Stimulated activated CD8-positive, alpha-beta memory T cell treated with anti-CD3 and anti-CD28 coated beads, Interleukin-4, amount 100 ng/mL, for 48 hours (primary cell): ENCODE measurements at places on chromosomes 7 and 10.

DNA sequence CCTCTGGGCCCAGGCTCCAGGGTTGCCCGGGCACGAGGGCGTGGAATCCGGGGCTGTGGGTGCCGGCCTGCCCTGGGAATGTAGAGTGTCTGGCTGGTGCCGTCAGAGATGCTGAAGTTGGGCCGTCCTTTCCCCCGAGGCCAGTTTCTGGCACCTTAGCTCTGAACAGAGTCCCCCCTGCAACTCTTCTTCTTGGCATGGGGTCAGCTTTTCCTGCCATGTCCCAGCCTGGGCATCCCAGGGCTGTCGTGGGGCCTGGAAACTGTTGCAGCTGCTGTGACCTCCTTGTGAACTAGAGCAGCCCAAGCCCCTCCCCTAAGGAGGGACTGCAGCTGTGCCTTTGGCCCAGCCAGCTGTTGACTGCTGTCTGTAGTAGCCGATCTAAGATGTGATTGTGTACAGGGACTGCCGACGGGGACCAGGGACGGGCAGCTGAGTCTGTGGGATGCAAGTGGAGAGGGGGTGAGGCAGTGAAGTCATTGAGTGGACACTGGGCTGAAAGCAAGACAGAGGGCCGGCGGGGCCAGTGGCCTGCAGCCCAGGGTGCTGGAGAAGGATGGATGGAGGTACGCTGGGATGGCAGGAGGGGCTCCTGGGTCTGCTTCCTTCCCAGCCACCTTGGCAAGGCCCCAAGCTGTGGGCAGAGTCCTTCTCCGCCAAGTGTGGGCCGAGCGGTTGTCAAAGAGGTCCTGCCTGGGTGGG is 35.8 kb downstream of the GBX1 start:
- DNase-seq: no peak

DNA sequence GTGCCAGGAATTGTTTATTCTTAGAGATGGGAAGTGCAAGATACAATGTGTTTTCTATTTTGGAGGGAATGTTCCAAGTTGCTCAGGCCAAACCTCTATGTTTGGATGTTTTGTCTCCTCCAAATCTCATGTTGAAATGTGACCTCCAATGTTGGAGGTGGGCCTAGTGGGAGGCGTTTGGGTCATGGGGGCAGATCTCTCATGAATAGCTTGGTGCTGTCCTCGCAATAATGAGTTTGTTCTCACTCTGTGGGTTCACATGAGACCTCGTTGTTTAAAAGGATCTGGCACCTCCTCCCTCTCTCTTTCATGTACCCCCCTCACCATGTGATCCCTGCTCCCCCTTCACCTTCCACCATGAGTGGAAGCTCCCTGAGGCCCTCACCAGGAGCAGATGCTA is 8.3 kb upstream of the GDF10 start:
- no peak for DNase-seq

DNA sequence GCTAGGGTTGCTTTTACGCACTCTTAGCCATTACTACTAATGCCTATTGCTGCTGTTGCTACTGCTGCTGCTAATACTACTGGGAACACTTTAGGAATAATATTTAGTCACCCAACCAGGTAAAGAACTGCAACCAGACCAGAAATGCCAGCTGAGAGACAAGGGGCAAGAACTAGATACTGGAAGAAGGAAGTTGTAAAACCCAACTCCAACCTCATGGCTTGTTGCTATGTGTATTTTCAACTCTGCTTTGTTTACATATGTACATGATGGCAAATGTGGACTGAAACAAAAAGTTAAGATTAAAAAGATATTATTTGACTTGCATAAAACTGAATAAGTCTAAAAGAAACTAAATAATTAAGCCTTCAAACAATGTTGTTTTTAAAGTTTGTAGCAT is 177.7 kb downstream of the GNAT3 start:
- no peak for DNase-seq

DNA sequence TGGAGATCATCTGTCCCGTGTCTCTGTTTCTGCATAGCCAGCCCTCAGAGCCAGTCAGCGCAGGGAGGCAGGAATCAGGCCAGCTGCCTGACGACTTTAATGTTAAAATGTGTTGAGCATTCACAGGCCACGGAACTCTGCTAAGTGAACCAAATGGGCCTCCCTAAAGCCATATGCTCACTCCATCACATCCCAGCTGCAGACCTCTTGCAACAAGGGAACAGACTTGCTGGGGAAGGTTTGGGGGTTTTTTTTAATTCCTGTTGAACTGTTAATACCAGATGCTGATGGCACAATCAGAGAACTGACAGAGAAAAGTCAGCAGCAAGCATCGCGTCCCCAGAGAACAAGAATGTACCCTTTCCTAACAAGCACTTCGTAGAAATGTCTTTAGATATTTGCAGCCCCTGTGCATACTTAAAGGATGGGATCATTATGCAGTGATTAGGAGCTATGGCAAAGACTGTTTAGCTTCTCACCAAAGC is 900.4 kb upstream of the AUTS2 start:
- DNase-seq: no peak

DNA sequence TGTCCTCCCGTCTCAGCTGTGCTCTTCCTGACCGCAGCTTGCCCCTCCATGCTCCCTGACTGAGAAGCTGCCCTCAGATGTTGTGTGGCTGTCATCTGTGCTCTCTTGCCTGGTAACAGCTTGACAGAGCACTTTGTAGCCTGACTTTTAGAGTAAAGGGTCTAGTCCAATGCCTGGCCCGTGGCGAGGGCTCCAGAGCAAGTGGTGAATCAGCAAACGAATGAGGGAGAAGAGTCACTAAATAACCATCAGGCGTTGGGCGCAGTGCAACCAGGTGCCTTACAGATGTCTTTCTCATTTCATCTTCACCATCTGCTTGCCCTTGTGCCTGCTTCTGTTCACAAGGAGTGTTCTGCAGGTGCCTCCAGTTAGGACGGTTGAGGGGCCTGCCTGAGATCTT is 45.6 kb downstream of the MKI67 start:
- DNase-seq: no peak

DNA sequence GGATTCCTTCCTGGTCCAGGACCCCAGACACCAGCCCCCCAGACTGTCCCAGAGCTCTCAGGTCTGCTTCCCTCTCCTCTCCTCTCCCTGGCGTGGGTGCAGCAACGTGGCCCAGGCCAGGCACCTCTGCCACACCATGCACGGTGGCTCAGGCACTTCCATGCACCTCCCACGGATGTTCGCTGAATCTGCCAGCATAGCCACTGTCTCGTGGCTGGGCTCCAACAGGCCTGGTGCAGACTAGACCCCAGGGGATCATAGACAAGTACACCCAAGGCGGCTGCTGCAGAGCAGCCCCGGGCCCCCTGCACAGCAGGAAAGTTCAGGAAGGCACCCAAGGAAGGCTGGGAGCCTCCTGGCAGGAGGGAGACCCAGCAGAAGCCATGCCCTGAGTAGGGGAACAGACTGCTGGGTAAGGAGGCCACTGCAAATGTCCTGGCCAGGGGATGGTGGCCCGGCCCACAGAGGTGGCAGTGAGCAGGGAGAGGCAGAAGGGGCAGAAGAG is 4.4 kb downstream of the RASGEF1A start:
- DNase-seq: no peak

DNA sequence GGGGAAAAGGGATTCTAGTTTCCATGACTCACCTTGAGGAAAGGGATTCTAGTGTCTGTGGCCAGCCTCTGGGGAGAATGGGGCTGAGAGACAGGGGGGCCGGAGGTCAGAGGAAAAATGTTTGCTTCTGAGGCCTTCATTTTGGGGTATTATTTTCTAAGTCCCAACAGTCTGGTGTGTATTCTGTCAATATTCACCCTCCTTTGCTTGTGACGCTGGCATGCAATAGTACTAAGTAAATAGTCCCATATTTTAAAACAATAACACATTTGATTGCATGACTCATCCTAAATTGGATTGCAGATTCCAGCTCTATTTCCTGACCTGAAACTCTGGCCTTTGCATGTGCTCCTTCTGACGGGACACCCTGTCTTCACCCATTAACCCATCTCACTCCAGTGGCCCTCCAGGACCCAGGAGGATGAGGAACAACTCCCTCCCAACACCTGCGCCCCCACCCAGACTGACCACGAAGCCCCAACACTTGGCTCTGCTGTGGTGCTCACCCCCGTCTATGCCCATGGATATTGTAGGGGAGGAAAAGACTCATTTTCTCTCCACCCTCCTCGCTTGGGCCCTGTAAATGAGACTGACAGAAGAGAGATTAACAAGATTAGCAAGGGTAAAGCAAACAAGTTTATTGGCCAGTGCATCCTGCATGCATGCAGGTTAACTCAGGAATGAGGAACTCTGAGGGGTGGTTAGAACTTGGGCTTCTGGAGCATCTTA is 495.6 kb upstream of the KLF6 start:
- no peak for DNase-seq

GRCh38 chr10:130801276-130801675 is 510.2 kb downstream of the TCERG1L start:
- DNase-seq: no peak

GRCh38 chr10:121108051-121108450 is 256.9 kb downstream of the WDR11 start:
- no peak for DNase-seq

DNA sequence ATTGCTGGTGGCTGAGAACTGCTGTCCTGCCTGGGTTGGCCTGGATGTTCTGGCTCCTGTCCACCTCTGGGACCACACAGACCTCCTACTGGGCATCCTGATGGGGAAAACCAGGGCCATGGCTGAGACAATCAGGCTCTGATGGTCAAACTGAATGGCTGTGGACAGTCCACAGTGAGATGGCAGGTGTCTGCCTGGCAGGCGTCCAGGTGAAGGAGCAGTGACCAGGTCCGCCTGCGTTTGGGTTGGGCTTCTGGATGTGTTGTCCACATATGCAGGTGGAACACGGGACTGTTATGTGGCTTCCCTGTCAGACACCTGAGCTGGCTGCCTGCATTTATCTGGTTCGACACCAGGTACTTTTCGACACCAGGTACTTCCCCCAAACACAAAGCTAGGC is 241.7 kb downstream of the BUB3 start:
- DNase-seq: no peak

DNA sequence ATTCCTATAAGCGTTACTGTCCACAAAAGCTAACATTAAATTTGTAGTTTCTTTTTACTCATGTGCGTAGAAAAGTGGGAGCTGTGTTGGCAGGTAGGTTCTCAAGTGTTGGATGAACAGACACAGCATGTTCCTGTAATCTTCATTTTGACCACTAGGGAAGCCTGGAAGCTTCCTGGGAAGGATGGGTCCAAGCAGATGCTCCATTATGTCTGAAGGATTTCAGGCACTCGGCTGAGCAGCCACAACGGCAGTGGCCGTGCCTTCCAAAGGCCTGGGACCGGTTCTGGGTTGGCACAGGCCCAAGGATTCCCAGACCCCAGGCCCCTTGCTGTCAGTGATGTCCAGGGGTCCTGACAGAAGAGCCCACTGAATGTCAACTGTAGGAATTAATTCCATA is 386.3 kb downstream of the TNS3 start:
- DNase-seq: no peak
